ENCODE measurements at places on chromosomes 2 and 18.

GRCh38 chr2:72947952-72948830, 30.9 kb downstream of the EMX1 start:
- no peak for DNase-seq

DNA sequence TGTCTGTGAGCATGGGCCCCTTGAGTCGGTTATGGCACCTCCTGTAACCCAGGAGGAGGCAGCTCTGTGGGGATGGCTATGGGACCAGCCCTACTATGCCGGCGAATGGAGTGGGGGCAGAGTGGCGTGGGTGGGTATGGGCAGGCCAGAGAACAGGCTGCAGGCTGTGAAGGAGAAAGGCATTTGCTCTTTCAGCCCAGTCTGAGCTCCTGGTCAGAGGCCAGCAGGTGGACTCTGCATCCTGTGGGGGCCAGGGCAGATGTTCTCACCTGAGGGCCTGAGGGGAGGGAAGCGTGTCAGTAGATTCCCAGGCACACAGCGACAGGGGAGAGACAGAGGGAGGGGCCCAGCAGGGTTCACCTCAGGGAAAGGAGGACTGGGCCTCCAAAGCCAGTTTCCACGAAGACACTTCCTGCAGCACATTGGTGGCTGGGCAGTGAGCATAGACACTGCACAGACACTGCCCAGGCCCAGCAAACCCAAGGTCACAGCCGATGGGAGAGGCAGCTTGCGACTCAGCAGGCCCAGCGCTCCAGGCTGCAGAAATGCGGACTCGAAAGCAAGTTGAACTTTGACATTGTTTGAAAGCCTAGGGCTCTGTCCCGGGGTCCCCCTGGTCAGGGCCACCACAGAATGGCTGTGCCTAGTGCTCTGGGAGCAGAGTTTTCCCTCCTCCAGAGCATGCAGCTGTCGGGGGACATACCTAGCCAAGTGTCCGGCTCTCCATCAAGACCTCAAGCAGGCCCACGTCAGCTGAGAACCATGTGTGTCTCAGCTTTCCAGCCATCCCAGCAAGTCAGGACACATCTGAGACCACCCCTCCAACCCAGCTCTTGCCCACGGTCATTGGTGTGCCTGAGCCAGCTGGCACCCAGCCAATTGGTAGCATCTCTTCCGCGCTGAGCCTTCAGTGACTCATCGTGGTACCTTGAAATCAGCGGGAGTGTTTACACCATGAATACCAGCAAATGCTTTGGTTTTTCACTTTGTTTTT, 53.8 kb downstream of the TGOLN2 start:
- DNase-seq = peak; percentile 26

- DNase-seq = no peak
Measured at GRCh38 chr2:25257032-25257552, 84.6 kb downstream of the DNMT3A start.

GRCh38 chr2:31386648-31387047, 27.9 kb downstream of the XDH start:
- DNase-seq = no peak

DNA sequence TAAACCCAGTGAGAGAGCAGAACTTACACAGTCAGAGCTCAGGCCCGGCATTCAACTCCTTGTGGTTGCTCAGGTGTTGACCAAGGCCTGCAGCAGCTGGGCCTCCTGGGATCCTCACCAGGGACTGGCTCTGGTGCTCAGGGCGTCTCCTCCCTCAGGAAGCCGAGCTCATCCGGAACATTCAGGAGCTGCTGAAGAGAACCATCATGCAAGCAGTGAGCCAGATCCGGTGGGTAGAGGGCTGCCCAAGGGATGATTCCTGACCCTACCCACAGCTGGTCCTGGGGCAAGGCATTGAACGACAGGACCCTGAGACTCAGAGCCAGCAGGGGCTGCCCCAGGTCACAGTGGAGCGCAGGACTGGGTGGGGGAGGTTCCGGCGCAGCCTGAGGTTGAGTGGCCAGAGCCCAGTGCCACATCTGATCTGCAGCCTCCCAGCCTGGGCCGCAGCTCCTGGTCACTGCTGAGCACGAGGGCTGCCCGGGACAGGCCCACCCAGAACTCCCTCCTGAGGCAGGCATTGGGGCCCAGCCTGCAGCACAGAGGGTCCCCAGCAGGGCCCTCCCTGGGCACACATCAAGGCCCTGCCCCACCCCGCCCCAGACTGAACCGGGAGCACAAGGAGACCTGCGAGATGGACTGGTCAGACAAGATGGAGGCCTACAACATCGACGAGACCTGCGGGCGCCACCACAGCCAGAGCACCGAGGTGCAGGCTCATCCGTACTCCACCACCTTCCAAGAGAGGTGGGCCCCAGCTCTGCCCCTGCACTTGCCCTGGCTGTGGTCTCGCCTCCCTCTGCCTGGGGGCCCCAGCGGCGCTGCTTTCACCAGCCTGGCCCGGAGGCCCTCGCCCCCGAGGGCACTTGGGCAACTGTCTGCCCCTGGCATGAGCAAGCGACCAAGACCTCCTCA, 2.4 kb downstream of the TEKT4 start:
- no peak for DNase-seq

GRCh38 chr2:78202366-78202765, 680.2 kb upstream of the LRRTM4 start:
- no peak for DNase-seq

DNA sequence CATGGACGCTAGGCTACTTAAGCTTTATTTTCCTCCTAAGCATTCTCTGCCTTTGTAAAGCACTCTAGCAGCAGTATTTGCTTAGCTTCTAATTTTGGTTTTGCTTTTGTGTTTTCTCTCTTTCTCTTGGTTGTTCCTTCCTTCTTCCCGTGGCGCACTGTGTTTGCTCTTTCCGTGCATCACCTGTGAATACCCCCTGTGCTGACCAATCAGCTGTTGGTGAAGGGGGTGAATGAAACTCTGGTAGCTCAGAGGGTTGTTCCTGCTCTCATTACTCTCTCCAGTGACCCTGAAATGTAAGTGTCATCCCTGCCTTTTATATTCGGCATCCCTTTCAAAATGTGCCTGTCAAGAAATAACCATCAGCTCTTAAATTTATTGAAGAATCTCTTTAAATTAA, 45.5 kb upstream of the TNFRSF11A start:
- DNase-seq = no peak

DNA sequence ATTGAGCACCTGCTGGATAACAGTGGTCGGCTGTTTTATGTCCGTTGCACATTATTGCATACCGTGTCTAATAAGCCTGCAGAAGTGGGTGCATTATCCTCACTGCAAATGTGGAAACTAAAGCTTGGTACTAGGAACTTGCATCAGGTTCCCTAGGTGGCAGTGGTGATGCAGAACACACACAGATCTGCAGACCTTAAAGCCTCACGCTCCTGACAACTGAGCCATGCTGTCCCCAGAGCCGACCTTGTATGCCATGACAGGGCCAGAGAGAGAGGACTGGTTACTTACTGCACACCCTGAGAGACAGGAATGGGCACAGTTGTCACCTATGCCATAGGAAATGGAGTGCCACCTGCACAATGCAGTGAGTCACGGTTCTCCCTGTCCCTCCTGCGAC, 151.8 kb downstream of the SH3RF3 start:
- DNase-seq = no peak

GRCh38 chr2:240326246-240326645, 109.2 kb upstream of the GPC1 start:
- DNase-seq = no peak

DNA sequence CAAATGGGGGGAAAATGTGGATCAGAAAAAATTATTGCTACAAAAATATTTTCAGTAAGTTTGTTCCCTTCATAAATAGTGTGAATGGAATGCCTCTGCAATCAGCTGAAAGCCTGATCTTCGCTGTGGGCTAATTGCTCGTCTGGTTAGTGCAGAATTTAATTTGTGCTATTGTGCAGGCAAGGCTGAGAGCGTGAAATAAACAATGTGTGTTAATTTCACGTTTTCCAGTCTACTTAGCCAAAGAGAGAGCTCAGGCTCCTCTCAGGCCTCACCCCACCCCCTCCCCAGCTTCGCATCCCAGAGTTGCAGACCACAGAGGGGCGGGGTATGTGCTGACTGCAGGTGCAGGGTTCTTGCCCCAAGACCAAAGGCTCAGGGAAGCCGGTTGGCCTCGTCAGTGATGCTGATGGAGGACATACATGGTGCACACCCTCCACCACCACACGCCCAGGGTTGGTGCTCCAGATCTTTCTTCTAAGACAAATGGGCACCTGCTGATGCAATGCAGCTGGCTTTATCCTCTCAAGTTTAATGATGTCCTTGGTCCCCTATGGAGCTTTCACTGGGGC, 302.6 kb upstream of the SLC14A2 start:
- DNase-seq = no peak

DNA sequence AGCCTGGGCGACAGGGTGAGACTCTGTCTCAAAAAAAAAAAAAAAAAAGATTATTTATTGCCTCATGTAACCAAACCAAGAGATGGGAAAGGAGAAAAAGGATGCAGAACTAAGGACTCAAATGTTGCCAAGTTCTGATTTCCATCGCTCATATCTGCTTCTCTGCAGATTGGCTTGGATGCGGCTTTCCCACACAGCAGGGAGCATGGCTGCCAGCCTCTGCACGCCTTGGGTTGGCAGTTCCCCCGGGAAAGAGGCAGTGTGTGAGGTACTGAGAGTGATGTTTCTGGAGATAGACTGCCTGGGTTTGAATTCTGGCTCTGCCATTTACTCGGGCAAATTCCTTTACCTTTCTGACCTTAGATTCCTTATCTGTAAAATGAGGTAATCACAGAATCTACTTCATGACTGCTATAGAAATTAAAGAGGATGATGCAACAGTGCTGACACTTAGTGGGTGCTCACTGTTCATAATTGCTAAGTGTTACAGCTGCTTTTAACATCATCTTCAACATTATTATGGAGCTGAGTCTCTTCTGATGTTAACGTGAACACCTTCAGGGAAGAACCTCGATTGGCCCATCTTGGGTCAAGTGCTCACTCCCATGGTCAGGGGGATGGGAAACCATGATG, 68.8 kb downstream of the ACAA2 start:
- no peak for DNase-seq

DNA sequence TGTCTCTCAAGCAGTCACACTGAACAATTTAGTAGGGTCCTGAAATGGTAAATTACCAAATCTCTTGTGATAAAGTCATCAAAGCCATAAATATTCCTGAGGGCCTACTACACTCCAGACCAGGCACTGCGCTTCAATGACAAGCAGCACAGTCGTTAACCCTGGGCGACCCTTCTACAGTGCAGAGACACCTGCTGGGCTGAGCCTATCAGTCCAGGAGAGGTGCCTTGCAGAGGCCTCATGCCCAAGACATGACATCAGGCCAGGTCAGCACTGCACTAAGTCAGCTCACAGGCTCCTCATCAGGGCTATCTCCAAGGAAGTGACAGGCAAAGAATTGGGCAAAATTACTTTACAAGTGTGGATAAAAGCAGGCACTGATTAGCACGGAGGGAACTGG, 166.4 kb upstream of the EPB41L3 start:
- no peak for DNase-seq

GRCh38 chr2:119254601-119255080, 31.0 kb downstream of the STEAP3 start:
- no peak for DNase-seq

DNA sequence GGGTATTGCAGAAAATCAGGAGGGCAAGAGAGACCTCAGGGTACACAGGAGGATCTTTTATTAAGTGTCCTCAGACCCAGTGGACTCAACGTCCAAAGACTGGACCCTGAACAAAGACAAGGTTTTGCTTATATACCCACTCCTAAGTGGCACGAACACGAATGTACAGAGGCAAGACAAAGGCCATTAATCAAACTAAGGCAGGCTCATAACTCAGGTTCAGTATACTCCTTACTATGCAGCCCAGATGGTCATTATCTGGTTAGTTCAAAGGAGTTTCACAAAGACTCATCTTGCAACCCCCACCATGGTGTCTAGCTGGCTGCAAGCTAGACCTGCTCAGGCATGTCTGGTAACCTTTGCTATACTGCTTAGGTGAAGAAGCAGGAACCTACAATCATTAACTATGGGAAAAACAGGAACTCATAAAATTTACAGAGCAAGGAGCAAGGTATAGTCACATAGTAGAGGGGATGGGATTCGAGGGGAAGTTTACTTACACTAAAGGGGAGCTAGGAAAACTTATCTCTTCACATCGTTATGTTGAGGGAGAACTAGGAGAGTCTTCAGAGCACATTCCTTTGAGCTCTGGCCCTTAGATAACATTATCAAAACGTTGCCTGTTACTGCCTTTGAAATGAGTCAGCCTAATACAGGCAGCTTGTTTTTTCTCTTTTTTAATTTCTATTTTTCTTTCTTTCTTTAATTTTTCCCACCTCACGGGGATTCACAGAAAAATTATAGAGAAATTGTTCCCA, 33.9 kb downstream of the SLC4A3 start:
- no peak for DNase-seq

DNA sequence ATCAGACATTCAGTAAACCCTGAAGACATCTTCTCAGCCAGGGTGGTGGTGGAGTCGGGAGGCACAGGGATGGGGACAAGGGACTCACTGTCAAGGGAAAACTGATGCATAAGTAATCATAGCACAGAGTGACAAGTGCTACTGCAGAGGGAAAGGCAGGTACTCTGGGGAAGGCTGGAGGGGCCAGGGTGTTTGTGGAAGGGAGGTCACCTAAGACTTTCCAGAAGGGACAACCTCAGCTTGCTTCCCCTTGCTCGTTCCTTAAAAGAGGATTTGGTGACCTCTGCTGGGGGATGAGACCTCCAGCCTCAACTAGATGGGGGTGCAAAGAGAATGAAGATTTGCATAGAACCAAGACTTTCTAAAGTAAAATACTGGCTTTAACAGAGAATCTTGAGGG, 99.5 kb downstream of the SLC4A3 start:
- no peak for DNase-seq

DNA sequence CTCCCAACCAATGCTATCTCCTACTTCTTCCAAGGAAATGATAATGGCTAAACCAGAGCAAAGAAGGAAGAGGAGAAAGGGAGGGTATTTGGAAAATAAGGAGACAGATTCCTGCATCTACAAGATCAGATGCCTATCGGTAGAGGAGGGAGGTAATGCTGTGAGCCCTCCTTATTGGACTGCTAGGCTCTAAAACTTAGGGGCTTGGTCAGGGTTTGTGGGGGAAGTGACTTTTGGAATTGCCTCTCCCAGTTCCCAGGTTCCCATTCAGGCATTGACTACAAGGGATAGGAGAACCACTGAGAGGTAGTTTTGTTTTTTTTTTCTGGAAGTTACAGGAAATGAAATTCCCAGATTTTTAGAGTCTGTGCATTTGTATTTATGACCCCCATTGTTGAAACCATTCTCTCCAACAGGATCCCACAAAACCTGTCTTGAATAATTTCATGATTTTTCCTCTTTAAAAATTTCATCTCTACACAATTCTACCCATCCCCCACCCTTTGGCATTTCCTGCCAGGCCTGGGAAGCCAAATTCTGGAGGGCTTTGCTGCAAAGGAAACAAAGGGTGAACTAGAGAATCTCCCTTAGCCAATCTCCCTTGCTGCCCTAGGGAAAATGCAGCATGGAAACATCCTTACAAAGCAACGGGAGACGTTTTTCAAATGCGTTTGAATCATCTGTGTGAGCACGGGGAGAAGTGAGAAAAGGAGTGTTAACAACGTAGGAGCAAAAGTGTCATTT, 282.1 kb upstream of the EPAS1 start:
- DNase-seq = no peak
